ENCODE measurements at places on chromosomes 12 and 14. TPM values are rescaled to one million over a fixed set of nuclear protein-coding genes. Genes with fewer than 3 reads are reported as not detected.
A peak's percentile ranks its signal among the peaks of the same experiment; 100 is the strongest.

- no peak for DNase-seq
These were observed 753.3 kb downstream of the VRK1 start for GRCh38 chr14:97550463-97550862.

DNA sequence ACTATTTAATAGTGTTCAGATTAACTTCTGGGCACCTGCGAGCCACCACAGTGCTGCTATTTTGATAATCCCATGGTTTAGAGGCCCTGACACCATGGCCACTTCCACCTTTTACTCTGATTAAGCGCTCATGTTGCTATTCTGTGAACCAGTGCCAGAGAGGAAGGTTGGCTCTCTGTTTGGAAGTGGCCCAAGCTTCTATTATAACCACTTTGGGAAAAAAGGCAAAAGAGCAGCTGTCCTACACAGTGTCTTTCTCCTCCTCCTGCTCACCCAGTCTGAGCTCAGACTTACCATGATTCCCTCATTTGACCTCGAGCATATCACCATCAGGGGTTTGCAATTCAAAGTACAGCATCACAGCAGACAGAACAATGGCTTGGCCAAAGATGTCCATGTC is 23.3 kb downstream of the DYRK2 start:
- no peak for DNase-seq

DNA sequence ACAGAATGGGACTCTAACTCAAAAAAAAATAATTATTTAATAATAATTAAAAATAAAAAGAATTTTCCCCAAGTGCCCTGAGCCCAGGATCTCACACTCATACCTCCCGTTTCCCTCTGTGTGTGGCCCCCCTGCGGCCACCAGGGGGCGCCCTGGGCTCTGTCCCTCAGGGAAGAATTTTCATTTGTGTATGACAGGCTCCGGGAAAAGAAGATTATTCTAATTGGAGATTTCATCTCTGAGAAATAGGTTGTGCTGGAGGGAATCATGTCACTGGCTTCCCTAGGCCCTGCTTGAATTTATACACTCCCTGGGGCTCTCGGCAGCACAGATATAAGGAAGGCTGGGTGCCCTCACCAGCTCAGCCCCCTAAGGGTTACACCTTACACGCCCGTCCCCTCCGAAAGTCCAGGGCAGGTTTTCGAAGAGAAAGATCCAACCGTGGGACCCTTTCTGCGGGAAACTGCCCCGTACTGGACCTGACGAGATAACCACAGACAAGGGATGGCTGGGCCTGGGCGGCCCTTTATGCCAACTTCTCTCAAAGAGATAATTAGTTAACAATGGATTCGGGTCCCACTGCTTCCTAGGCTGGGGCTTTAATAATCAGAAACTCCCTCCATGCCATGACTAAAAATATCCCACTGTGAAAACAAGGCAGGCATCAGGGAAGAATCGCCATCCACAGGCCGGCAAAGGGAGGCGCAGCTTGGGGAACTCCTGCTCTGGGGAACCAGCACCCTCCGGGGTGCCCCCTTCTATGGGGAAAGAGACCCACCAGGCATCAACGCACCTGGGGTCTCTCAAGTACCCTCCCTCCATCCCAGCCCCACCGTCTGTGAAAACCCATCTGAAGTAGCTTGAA is 80.7 kb downstream of the KDM2B start:
- DNase-seq, result peak; percentile 65

The ACADS gene
- total RNA-seq, result 11.8 TPM

- DNase-seq, result no peak
These were observed 67.6 kb downstream of the TECPR2 start for GRCh38 chr14:102430212-102430908.

DNA sequence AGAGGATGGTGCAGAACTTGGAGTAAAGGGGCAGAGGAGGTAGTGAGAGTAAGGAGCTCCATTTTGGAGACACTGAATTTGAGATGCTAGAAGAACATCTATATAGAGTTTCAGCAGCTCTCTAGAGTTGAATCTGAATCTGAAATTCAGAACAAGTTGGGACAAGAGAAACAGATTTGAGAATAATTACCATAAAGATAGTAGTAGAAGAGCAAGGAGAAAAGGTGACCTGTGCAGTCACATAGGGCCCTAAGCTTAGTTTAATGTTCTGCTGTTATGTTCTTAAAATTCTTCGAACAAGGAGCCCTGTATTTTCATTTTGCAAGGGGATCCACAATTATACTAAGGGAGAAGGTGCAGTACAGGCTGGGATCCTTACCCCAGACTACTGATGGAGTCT is 7.4 kb downstream of the REM2 start:
- DNase-seq, result no peak

GRCh38 chr12:118946256-118946655 is 35.1 kb upstream of the SRRM4 start:
- no peak for DNase-seq

- DNase-seq, result no peak
These were observed 108.0 kb downstream of the DAAM1 start for GRCh38 chr14:59296508-59296907.

The PZP gene
- total RNA-seq, result 0.24 TPM

The NDUFB1 gene
- total RNA-seq, result 99.0 TPM

The CACNA1C gene
- 11.7 TPM for total RNA-seq

The LARP4 gene
- 58.5 TPM for total RNA-seq

- DNase-seq, result peak; percentile 65
These were observed 2.7 kb downstream of the CMTM5 start for GRCh38 chr14:23379366-23380196.

GRCh38 chr14:95046711-95047681 is 110.3 kb downstream of the DICER1 start:
- no peak for DNase-seq

DNA sequence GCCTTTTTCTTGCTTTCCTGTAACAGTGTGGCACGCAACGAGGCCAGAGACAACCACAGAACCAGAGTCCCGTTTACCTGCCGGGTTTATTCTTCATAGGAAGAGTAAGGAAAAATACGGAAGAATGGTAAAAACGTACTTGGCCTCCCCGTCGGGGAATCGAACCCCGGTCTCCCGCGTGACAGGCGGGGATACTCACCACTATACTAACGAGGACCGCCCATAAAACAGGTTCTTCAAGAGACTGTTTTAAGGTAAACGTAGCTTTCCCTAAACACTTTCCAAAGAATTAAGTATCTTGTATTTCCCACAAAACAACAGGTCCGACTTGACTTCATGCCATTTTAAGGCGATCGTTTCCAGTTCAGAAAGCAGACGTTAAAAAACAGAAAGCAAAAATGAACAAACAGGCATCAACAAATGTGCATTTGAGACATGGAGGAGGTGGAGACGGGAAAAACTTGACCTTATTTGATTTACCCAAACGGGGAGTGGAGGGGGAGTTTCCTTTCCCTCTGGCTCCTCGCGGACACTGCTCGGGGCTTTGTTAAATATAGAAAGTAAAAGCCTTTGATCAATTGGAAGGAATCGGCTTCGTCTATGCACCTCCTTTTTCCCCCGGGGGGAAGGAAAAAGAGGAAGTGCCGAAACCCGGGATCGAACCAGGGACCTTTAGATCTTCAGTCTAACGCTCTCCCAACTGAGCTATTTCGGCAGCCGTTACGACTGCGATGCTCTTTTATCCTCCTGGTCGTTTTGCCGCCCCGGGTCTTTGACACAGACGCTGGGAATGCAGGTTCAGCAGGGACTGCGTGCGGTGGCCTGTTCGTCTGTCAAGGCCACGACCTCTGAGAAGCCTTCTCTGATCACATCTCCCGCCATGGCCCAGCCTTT is 13.0 kb upstream of the UBC start:
- peak; percentile 95 for DNase-seq

The GPRC5D gene
- not detected for total RNA-seq

GRCh38 chr12:104478396-104479122 is 21.8 kb downstream of the CHST11 start:
- no peak for DNase-seq

GRCh38 chr14:36495666-36496065 is 24.4 kb downstream of the NKX2-1 start:
- no peak for DNase-seq

The STXBP6 gene
- total RNA-seq, result 11.7 TPM

- DNase-seq, result no peak
These were observed 104.7 kb downstream of the VEZT start for GRCh38 chr12:95322326-95322725.

DNA sequence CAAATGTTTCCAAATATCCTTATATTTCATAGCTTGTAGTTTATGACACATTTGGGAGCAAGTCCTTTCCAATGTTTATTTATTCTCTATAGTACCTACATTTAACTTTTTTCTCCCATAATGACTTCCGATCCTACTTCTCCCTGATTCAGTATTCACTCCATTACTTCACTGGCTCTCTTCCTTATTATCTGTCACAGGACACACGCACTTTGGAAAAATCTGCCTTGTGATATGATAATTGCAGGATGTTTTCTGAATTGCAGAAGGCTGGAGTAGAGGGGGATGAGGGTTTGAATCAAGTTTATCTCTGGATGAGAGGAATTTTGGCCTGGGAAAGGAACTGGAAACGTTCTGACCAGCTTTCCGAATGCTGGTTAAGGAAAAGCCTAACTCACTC is 75.0 kb downstream of the HMGA2 start:
- DNase-seq, result no peak

The KLRK1 gene
- total RNA-seq, result not detected

DNA sequence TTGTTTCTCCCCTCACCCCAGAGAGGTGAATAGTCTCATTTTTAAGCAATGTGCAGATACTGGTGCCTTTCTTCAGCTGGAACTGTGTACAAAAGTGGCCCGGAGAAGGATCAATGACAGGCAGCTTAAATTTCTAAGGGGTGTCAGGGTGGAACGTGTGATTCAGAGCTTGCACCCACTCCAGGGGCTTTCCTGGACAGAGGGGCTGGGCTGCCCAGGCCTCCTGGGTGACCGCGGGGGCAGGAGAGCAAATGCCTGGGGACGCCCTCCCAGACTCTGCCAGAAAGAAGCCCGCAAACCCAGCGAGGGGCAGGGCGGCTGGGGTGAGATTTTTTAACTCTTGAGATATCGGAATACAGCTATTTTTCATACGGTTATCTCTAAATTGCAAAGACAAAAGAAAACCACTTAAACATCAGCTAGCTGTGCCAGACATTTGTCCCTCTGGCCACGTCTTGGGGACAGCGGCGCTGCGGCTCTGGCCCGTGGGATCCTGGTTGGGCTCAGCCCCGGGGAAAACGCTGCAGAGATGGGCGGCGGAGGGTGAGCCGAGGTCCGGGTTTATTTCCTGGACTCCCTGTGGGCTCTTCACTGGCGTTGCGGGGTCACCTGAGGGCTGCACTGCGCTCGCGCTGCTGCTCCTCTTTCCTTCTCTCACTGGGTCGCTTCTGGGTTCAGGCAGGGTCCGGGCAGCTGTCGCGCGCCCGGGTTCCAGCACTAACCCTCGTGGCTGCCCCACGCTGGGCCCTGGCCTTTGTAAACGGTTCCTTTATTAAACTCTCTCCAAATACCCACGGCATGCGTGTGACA is 35.8 kb downstream of the NFKBIA start:
- DNase-seq, result no peak

- no peak for DNase-seq
These were observed 4.8 kb downstream of the PPP1R36 start for GRCh38 chr14:64554556-64554955.

GRCh38 chr12:19561411-19561961 is 122.2 kb downstream of the AEBP2 start:
- no peak for DNase-seq

DNA sequence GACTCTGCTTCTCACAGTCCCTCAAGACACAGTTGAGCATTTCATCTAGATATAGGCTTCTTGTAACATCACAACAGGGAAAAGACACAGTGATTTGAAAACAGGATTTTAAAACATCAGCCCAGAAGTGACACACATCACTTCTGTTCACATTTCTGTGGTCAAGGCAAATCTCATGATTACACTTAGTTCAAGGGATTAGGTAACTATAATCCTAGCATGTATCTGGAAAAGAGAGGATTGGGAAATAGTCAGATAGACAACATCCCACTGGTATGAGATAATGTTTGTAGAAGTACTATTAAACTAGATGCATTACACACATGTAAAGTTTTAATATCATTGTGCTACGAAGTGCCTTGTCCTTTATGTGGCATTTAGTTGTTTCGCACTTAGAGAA is 252.6 kb upstream of the PRKD1 start:
- no peak for DNase-seq

The GLIPR1L1 gene
- not detected for total RNA-seq

- no peak for DNase-seq
These were observed 4.2 kb upstream of the XPOT start for GRCh38 chr12:64400041-64400440.

- peak; percentile 64 for DNase-seq
These were observed 79.8 kb downstream of the SRRM4 start for GRCh38 chr12:119060847-119061796.

The POTEG gene
- total RNA-seq, result not detected

DNA sequence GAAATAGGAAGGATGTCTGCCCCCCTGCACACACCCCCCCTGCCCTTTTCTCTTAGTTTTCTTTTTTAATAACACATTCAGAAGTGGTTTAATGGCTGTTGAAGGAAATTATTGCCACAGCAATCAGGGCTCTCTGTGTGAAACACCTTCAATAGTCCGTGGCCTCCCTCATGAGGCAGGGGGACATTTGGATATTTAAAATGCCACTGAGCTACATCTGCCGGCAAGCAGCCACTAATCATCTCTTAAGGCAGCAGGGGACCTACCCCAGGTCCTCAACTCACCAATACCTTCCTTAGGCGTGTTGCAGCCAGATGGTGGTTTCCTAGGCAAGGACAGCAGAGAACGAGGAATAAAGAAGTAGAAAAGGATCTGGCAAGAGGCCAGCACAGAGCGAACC is 283.2 kb downstream of the TTC8 start:
- DNase-seq, result no peak

DNA sequence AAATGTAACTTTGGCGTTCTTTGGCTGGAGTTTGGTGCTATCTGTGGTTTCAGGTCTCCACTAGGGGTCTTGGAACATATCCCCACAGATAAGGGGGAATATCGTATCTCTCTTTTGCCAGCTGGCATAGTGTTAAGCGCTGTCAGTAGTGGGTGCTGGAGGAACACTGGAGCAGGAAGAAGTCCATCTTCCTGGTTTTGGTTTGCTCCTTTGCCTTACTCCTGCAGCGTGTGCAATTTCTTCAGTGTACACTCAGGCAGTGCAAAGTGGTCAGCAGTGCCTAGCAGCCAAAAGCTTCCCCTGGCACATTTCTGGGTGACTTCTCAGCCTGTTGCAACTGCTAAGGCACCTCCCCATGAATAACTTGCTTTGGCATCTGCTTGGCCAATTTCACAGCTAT is 11.7 kb upstream of the RIPK3 start:
- no peak for DNase-seq

- DNase-seq, result no peak
These were observed 54.7 kb downstream of the ATG14 start for GRCh38 chr14:55356913-55357312.

DNA sequence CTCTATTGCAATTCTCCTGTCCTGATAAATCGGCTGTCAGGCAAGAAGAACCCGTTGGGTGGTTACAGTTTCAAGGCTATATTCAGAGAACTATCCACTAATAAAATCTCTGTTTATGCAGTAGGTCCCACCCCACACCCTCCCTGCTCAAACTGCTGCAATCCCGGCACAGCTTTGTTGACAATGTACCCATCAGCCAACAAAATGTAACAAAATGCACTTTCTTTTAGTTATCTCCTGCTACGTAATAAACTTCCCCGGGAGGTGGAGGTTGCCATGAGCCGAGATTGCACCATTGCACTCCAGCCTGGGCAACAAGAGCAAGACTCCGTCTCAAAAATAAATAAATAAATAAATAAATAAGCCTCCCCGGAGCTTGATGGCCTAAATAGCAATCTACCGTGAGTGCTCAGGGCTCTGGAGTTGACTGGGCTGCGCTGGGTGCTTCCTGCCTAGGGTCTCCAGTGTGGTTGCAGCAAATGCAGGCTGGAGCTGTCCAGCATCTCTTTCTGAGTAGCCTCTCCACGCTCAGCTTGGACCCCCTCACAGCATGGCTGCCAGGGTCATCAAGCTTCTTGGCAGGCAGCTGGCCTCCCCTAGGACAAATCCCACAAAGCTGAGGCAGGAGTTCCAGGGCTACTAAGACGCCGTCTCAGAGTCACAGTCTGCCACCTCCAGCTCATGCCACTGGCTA is 43.2 kb upstream of the FBRSL1 start:
- no peak for DNase-seq
